ENCODE measurements at places on chromosomes 5 and 9.

GRCh38 chr5:159552751-159553150 is 222.5 kb upstream of the IL12B start:
- DNase-seq: peak; percentile 77

DNA sequence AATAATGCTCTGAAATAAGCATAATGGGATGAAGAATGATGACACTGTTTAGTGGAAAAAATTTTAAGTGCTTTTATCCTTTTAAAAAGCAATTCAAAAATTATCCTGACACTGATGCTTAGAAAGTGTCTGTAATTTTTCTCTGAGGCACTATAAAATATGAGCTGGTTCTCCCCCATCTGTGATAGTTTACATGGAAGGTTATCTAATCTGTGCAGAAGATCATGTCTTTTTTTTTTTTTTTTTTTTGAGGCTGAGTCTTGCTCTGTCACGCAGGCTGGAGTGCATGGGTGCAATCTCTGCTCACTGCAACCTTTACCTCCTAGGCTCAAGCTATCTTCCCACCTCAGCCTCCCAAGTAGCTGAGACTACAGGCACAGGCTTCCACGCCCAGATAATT is 15.2 kb upstream of the TAF11L2 start:
- DNase-seq: no peak

DNA sequence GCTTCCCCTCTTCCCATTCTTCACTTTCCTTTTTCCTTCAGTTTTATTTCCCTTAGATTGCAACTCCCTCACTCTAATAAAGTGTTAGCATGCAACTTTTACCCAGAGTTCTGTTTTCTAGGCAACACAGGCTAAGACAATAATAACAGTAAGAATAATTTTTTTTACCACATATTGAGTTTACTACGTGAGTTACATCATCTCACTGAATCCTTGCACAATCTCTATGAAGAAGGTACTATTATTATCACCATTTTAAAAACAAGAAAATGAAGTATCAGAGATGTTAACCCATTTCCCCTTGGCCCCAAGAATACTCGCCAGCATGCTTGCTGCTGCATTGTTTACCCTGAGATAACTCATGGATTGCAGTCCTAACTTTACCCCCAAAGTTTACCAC is 53.7 kb upstream of the SMIM32 start:
- no peak for DNase-seq

- peak; percentile 34 for DNase-seq
Measured at GRCh38 chr5:173281910-173282309, 46.3 kb downstream of the STC2 start.

DNA sequence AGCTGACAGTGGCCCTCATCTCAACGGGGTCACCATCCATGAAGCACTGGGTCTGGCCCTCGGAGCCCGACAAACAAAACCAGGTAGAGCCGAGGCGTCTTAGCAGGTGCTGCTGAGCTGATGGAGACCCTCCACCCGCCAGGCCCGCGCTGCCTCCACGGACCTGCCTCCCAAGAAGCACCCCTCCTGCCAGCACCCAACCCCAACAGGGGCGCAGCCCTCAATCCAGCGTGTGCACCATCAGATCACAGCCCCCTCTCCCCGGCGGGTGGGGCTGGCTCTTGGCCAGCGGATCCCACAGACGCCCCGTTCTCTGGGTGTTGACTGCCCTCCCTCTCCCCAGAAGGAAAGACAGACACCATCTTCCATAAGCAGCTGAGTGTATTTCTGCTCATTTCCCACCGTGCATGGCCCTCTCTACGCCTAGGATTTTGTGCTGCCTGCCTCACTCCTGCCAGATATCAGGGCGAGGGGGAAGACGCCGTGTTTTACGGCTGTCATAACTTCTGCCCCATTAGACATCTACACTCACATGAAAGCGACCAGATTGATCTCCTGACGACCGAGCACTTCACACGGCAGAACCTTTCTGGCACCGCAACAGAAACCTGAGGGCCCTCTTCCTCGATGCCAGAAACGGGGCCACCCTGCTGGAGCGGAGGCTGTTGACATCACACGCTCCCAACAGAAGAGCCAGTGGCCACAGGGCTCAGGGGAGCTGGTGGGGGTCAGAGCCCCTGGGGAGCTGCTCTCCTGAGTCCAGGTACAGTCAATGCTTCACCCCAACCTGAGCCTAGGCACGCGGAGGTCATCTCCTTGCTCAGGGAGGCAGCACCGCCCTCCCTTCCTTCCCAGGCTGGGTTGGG is 12.4 kb downstream of the NACC2 start:
- DNase-seq: no peak
